ENCODE measurements at places on chromosomes 1 and 21.

- no peak for DNase-seq
These were observed 26.6 kb upstream of the CASQ2 start for GRCh38 chr1:115794976-115795639.

GRCh38 chr1:19344372-19344810, 32.3 kb downstream of the SLC66A1 start:
- peak; percentile 46 for DNase-seq

DNA sequence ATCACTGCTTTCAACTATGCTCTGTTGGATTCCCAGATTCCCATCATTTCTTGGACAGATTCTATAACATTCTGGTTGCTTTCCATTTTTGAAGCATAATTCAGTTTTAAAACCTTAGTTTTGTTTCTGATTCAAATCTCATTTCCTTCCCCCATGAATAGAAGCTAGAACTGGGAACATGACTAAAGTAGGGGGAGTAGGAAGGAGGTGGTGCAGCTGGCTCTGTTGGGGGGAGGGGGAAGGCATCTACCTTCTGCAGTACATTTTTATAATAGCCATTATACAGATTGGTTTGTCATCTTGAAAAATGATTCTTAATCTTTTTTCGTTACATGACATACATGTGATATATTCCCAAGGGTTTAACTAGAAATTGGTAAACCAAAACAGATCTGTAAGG, 48.1 kb downstream of the SMG7 start:
- no peak for DNase-seq

DNA sequence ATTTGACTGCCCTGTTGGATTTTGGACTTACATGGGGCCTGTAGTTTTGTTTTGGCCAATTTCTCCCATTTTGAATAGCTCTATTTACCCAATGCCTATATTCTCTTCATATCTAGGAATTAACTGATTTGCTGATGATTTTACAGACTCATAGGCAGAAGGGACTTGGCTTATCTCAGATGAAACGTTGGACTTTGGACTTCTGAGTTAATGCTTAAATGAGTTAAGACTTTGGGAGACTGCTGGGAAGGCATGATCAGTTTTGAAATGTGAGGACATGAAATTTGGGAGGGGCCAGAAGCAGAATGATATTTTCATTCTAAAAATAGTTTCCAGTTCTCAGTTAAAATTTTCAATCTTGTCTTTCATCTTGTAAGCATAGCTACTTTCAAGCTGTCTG, 222.3 kb downstream of the COP1 start:
- DNase-seq: no peak

DNA sequence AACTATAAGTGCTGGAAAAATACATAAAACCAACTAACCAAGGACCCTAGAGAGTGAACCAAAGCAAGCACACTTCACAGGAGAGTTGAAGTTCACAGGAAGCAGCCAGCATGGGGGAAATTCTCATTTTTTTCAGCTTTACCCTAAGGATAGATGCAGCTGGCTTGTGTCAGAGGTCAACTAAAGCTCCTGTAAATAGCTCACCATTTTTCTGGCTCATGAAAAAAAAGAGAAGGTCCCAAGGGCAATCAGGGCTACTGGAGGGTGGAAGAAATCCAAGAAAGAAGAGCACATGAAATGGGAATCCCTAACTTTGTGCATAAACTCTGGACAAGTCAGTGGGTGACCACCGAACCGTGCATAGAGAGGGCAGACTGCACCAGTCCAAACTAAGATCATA, 58.3 kb downstream of the KCNJ15 start:
- no peak for DNase-seq

DNA sequence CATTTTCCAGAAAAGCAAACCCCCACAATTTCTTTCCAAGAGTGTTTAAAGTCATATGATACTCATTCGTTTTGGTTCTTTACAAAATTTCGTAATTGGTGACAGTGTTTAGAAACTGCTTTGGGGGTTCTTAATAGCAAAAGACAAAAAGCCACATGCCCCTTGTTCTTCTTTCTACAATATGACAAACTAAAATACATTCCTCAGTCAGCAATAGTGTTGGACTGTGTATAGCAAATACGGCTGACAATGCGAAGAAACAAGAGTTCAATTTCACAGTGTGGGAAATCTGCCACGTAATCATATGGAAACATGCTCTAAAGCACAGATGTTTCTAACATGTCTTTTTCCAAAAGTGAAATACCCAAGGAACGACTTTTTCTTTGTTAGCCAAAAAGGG, 7.6 kb upstream of the IFNAR1 start:
- DNase-seq: no peak

DNA sequence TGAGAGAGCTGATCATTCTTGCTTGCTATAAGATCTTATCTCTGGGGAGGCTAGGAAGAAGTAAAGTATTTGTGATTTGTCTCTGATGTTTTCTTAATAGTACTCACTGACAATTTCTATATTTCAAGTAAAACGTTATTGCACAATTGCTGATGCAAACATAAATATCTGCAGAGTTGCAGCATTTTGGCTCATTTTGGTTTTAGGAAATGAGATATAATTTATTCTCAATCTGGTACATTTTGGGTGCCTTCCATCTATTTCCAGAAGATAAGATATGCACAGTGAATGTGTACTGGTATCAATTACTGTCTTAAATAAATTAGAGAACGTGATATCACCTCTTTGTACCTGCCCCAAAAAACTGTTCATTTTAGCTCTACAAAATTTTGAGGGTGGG, 1431.5 kb downstream of the BRINP3 start:
- DNase-seq: no peak
